Ovary (tissue), 10 donors: ENCODE measurements at places on chromosomes 6 and 20. TPM values are rescaled to one million over a fixed set of nuclear protein-coding genes. Genes with fewer than 3 reads are reported as not detected.

GRCh38 chr6:107047807-107048206, 19.8 kb downstream of the MTRES1 start:
- DNase-seq, result no peak

- no peak for DNase-seq
Observed at GRCh38 chr20:13402986-13403385, 181.9 kb downstream of the ISM1 start.

DNA sequence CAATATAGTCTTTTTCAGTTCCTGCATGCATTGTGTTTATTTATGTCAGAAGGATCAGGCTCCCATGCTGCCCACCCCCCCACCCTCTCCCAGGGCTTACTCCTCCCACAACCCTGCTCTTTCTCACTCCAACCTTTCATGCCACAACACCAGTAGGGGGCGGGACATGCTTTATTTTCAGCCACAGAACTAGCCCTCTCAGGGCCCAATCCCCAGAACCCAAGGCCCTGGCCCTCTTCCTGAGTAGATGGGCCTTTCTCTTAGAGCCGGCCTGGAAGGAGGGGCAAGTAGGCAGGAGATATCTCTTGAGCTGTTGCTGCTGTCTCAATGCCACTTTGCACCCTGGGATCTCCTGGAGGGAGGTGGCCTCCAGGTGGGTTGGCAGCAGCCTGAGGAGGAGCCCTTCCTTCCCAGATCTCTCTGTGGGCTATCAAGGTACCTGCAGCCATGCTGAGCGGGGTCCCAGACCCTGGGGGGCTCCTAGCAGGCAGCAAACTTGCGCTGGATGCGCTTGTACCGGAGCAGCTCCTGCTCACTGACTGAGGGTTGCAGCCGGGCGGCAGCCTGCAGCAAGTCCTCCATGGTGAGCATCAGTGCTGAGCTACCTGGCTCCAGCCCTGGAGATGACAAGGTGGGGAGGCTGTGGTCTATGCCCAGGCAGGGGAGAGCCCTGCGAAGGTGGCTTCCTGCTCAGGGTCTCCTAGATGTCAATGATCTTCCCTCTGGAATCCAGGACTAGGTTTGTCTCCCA, 3.5 kb downstream of the GNMT start:
- DNase-seq, result no peak

- DNase-seq, result no peak
Observed at GRCh38 chr6:24053057-24053456, 73.0 kb upstream of the NRSN1 start.

DNA sequence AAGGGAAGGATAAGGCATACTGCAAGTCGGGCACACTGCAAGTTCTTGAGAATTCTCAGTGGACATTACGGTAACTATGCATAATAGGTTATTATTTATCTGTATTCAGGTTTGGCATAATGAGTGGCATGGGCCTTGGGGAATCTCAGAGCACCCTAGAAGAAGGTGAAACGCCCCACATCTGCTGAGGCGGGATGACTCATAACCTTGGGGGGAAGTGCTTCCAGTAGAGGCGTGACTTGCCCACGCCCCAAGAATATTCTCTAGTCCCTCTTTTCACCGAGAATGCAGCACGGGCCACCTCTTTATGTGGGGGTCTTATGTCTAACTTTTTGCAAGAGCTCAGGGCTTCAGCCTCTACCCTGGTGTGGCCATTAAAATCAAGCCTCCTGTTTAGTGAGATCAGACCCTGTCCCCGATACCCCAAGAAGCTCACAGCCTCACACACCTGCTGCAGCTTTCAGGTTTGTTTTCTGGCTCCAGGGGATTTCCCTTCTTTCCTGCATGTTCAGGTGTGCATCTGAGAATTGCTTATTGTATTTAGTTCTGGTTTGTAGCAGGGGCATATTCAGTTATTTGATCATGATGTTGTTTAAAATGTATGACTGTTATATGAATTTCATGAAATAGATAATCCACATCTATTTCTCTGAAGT, 19.1 kb downstream of the ZFP64 start:
- DNase-seq, result no peak

DNA sequence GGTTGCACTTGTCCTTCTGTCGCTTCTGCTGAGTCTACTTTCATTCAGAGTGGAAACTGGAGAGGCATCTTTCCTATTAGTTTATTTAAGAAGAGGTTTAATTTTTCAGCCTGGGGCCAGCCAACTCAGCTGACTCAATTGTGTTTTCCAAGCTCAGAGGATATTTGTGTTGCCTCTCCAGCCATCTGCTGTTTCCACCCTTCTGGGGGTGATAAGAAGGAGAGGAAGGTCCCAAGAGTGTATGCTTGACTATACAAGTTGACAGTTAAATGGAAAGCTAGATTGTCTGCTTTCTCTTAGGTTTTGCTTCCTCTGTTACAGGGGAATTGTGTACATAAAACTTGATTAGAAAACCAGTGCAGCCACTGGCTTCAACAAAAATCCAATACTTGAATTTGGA, 3.0 kb downstream of the PSMF1 start:
- DNase-seq, result no peak

Gene OPRM1
- not detected for total RNA-seq

Gene ULBP1
- not detected for total RNA-seq

DNA sequence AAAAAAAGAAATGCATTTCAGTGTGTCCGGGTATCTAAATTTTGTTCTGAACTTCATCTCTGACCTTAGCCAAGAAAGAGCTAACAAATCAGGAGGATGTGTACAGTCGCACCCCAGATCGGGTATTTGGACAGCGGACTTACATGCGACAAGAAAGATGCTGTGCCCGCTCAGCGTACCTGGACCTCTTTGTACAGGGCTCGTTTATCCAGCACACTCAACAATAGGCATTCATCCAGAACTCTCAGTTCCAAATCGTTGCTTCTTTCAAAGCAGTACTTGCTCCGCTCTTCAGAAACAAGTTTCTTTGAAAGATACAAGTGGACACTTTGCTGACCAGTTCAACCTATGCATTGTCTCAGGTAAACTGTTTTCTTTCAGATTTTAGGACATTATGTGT, 191.7 kb downstream of the LY86 start:
- DNase-seq, result no peak

DNA sequence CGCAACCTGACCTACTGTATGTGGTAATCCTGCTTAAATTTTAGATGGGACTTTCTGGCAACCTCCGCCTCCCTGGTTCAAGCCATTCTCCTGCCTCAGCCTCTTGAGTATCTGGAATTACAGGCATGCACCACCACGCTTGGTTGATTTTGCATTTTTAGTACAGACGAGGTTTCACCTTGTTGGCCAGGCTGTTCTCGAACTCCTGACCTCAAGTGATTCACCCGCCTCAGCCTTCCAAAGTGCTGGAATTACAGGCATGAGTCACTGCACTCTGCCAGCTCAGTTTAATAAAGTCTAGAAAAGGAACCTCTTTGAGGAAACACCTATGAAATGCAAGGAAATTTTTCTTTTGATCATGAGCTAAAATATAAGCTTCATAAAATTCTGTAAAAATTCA, 9.0 kb upstream of the PLCB4 start:
- no peak for DNase-seq

Gene ELOVL2
- total RNA-seq, result not detected

DNA sequence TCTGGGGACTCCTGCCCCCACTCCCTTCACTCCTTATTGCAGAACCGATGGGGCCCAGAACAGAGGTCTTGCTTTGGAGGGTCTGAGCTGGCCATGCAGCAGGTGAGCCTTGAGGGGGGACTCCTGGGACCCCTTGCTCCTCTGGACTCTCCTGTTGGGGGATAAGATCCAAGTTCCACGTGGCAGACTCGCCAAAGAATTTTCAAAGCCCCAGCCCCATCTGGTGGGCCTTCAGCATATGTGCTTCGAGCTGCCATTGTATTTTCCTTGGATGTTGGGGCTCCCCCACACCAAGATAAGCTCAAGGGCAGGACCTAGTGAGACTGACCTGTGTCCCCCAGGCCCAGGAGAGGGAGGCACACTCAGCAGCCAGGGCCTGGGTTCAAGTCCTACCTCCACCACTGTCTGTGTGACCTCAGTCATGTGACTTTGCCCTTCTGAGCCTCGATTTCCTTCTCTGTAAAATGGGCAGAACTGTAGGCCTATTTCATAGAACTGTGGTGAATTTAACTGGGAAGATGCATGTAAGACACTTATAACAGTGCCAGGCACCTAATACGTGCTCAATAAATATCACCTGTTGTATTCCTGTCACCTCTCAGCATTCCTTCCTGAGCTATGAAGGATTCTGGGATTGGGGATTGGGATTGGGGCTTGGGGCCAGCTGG, 115.5 kb downstream of the VEGFA start:
- no peak for DNase-seq

DNA sequence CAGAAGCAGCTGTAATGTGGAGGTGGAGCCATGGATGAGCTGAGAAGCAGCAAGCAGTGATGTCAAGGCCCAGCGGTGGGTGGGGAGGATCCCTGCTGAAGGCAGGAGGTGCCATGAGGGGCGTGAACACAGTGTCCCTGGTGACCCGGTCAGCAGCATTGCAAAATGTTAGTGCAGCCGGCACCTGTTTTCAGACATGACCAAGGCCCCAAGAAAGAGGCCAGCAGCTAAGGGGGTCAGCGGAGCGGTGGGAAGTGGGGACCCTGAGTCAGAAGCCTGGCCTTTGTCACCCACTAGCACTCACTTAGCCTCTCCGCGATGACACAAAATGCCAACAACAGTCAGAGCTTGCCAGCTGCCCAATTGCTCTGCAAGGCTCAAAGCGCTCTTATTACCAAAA, 51.9 kb downstream of the TMEM242 start:
- no peak for DNase-seq

GRCh38 chr20:31934968-31935764, 16.7 kb downstream of the PDRG1 start:
- no peak for DNase-seq

Gene SLC35F1
- 0.47 TPM for total RNA-seq

Gene MED20
- total RNA-seq, result 8.4 TPM

DNA sequence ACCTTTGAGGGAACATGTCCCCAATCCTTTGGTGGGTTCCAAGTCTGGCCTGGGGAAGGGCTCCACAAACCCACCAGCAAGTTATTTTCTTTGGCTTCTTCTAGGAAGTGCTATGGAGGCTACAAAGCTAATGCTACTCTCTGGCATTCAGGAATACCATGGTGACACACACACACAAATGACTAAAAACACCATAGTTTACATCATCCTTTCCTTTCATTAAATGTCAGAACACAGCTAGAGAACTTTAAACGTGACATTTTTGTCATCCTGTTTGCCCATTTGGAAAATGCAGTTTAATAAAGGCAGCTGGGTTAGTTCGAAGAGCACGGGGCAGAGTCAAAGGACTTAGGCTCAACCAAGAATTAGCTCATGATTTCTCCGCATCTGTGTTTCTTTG, 40.2 kb upstream of the PROKR2 start:
- no peak for DNase-seq

GRCh38 chr6:424741-425417, 33.3 kb downstream of the IRF4 start:
- DNase-seq, result no peak

Gene LZTS3
- 18.8 TPM for total RNA-seq

Gene RAET1E
- total RNA-seq, result 0.20 TPM

DNA sequence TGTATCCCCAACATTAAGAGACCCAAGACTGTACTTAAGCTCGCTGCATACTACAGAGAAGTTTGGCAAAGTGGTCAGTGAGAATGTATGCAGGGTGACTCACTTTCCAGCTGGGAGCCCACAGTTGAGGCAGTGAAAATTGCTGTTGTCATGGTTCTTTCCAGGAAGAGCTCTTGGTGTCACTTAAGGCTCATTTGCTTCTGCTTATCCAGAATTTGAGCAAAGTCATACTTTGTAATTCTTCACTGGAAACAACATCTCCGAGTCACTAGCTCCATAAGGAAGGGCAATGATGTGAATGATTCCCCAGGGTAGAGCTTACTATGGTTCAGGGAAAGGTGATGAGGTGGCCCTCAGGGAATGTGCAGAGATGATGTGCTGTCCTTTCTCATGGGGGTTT, 65.4 kb upstream of the FBXL4 start:
- no peak for DNase-seq

Gene GSTA2
- total RNA-seq, result not detected

Gene IMPG1
- total RNA-seq, result not detected

GRCh38 chr20:41047975-41048305, 19.3 kb downstream of the TOP1 start:
- DNase-seq, result no peak

Gene C2
- total RNA-seq, result 15.1 TPM

- DNase-seq, result no peak
Observed at GRCh38 chr6:33962246-33963027, 158.6 kb upstream of the MLN start.

Gene SFT2D1
- total RNA-seq, result 34.4 TPM

DNA sequence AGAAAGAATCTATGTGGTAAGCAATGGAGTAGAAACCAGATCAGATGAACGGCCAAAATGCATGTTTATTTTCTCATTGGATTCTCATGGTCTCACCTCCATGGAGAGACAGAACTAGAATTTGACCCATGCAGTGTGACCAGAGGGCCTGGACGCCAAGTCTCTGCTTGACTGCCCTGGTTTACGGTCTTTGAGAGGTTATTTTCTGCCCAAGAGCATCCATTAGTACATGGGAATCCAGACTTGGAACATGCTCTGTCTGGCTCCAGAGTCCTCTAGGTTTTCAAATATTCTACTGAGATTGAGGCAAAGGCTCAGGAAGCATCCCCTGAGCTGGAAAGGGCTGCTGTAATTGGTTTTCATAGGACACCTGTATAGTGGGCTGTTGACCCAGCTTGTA, 45.5 kb upstream of the UST start:
- no peak for DNase-seq

Gene ULBP3
- total RNA-seq, result 0.66 TPM

DNA sequence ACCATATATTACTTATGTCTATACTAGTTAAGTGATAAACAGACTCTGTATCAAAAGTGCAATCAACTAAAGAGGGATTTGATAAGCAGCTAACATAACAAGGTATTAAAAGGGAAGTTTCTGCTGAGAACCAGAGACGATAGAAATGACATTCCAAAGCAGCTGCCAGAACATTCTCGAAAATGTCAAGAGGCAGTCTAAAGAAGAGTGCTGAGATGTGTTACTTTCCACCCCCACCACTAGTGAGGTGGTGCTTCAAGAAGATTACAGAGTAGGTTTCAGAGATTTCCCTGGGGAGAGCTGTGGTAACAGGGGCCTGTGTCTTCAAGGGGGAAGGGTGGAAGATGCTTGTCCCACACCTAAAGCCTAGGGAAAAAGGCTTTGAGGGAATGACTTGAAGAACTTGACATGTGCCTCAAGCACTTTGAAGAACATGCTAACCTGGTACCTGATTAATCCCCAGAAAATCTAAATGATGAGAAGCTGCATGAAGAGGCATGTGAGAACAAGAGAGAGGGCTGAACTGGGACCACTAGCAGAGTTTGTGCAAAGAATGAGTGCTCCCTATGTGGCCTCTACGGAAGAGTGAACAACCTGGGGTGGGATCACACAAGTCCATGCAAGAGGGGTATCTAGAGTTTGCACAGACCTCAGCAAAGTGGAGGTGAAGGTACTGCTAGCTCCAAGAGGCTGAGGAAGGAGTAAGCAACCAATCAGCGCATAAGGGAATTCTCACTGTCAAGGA, 5.0 kb downstream of the FAM184A start:
- DNase-seq, result no peak
